Activated naive CD4-positive, alpha-beta T cell (primary cell): ENCODE measurements at places on chromosomes 6 and 20.

DNA sequence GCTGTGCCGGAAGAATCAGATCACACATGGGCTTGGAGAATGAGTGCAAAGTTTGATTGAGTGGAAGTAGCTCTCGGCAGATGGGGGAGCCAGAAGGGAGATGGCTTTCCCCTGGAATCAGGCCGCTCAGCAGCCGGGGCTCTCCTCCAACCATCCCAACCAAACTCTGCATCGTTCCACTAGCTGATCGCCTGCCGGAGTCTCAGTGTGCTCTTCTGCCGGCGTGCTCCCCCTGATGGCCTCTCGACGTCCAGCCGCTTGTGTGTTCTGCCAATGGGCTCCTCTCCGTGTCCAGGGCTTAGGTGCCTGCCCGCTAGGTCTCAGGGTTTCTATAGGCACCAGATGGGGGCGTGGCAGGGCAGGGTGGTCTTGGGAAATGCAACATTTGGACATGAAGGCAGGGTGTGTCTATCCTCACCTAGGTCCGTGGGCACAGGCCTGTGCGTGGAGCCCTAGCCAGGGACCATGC, 4.9 kb upstream of the BIRC7 start:
- no peak for DNase-seq

DNA sequence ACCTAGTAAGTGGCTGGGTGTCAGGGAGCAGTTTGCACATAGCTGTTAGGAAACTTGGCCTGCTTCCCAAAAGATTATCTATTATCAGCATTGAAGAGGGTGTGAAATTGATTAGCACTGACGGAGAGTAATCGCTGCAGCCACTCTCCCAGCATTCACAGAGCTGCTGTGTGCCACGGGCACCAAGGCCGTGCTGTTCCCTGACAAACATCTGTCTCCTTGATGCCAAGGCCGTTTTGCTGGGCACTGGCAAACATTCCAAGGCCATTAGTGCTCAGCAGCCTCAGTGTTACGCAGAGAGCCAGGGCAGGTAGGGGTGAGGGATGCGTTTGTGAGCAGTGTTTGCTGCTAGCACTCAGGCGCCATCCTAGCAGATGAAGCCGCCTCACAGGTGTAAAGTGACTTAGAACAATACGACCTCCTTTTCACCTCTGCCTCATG, 57.7 kb upstream of the VSTM2L start:
- DNase-seq: no peak

- DNase-seq: no peak
Observed at GRCh38 chr6:21873562-21873961, 280.0 kb downstream of the SOX4 start.

DNA sequence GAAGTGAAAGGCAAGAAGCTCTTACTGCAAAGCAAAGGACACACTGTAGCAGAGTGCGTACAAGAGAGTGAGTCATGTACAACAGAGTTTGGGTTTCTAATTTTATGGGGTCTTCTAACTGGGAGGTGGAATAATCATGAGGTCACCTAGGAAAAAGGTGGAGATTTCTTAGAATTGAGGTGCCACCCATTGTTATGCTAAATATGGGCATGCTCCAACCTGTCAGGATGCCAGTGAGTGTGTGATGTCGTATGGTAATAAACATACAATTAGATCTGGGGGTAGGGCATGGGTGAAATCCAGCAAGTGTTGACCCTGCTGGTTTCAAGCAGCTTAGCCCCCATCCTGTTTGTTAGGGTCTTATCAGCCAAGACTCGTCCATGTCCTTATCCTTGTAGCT, 46.6 kb downstream of the OR2B6 start:
- DNase-seq: no peak

GRCh38 chr6:45787384-45787783, 228.3 kb downstream of the CLIC5 start:
- no peak for DNase-seq

DNA sequence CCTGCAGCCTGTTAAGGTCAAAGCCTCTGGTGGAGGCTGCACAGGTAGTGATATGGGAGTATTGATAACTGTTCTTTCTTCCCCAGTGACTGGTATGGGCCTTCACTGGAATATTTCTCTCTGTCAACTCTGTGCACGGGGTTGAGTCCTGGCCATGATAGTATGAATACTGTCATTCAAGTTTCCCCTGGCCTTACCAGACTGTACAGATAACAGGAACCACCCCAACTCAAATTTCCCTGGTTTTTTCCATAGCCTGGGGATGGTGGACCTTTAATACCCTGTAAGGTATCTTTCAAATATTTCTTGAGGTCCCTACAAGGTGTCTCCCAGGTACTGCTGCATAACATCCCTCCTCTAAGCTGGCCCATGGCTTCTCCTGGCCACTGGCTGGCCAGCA, 51.4 kb upstream of the TNFAIP3 start:
- DNase-seq: no peak

DNA sequence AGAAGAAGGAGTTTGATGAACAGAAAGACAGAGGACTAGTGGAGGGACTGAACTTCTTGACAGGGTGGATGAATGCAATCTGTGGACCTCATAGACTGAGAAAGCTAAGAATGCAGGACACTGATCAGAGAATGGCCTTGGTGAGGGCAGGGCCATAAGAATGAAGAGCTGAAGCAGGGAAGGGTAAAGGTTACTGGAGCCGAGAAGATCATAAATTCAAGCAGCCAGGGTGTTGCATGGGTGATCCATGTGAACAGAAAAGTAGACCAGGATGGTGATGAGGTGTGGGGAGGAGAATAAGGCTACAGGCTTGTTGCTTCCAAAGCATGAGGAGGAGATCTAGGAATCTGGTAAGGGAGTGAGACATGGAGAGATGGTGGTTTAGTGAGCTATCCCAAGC, 295.9 kb downstream of the ADGB start:
- DNase-seq: no peak
